ENCODE measurements at places on chromosomes 4 and X.

DNA sequence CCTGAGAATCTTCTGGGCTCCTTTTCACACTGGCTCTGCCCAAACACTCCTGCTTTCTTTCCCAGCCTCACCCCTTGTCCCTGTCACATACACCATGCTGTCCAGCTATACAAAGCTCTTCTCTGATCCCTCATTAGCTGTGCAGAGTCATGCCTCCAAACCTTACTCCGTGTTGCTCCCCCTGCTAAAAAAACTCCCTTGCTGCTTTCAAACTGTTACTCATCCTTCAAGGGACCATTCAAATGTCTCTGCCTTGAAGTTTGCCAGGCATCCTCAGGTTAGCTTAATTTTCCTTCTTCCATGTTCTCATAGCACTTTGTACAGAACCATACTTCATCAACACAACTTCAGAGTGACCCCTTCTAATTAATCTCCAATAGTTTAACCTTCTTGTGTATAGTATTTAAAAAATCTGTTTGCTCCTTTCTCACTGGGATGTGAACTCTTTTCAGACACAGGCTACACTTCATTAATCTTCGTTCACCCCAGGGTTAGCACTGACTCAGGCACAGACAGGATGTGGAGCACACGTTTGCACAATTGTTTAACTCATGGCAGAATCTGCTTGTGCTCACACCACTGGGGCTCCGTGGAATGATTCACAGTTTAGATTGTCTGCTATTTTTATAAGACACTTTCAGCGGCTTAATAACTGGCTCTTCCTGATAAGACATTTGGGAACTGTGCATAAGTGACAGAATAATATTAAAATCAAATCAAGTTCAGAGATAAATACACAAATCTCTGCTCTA, 21.4 kb upstream of the SEL1L3 start:
- peaks cover 17% of the 10 kb centered on the region for H3K4me1 ChIP-seq
- DNase-seq, result peak; percentile 80
- no peaks in the 10 kb centered on the region for H3K36me3 ChIP-seq
- peak overlapping the region; percentile 43 for H3K27ac ChIP-seq
- H3K27me3 ChIP-seq, result no peaks in the 10 kb centered on the region

DNA sequence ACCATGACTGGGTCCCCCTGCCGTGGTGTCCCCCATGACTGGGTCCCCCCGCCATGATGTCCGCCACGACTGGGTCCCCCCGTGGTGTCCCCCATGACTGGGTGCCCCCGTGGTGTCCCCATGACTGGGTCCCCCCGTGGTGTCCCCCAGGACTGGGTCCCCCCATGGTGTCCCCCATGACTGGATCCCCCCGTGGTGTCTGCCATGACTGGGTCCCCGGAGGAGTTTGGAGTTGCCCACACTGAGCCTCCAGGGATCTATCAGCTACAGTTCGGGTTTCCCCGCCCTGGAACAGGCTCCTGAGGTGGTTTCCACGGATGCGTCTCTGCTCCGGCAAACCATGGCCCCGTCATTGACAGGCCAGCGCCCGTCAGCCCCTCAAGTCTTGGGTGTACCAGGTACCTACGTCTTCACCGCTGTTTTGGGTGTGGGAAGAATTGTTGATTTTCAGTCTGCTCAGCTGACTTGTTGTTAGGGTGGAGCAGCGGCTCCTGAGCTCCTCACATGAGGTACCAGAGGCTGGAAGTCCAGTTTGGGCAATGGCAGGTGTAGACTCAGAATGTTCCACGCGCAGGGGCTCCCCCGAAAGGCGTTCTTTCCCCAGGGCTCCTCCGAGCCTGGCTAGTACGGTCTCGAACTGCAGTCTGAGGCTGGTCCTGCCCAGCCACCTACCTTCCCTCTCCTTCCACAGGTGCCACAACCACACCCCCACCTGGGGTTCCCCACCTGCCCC, 8.3 kb upstream of the PDE6B start:
- H3K4me3 ChIP-seq, result no peak overlapping the region
- no peak for DNase-seq
- H3K36me3 ChIP-seq, result no peaks in the 10 kb centered on the region
- H3K27ac ChIP-seq, result no peak overlapping the region
- H3K4me1 ChIP-seq, result no peaks in the 10 kb centered on the region
- H3K27me3 ChIP-seq, result no peaks in the 10 kb centered on the region

DNA sequence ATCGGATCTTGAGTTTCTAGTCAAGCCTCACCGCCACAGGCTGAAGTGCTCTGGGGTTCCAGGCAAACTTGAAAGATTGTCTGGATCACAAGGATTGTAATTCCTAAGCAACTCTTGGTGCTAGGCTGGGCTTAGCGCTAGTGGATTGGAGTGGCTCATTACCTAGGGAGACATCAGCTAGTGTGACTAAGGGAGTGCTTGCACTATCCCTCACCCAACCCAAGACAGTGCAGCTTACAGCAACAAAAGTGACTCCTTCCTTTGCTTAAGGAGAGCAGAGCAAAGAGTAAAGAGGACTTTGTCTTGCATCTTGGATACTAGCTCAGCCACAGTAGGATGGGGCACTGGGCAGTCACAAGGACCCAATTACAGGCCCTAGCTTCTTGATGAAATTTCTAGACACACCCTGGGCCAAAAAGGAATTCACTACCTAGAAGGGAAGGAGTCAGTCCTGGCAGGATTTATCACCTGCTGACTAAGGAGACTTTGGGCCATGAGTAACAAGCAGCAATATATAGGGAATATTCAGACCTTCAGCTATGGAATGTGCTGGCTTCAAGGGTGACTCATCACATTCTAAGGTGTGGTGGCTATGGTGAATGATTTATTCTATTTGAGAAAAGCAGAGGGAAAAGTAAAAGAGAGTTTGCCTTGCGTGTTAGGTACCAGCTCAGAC, 1212.4 kb downstream of the PCDH18 start:
- H3K36me3 ChIP-seq, result no peaks in the 10 kb centered on the region
- peak; percentile 79 for DNase-seq
- no peak overlapping the region for H3K27ac ChIP-seq
- peaks cover 5% of the 10 kb centered on the region for H3K4me1 ChIP-seq

GRCh38 chr4:98746936-98747335, 88.5 kb upstream of the TSPAN5 start:
- no peaks in the 10 kb centered on the region for H3K36me3 ChIP-seq
- peak; percentile 11 for DNase-seq
- no peaks in the 10 kb centered on the region for H3K4me1 ChIP-seq
- H3K27me3 ChIP-seq, result no peaks in the 10 kb centered on the region

DNA sequence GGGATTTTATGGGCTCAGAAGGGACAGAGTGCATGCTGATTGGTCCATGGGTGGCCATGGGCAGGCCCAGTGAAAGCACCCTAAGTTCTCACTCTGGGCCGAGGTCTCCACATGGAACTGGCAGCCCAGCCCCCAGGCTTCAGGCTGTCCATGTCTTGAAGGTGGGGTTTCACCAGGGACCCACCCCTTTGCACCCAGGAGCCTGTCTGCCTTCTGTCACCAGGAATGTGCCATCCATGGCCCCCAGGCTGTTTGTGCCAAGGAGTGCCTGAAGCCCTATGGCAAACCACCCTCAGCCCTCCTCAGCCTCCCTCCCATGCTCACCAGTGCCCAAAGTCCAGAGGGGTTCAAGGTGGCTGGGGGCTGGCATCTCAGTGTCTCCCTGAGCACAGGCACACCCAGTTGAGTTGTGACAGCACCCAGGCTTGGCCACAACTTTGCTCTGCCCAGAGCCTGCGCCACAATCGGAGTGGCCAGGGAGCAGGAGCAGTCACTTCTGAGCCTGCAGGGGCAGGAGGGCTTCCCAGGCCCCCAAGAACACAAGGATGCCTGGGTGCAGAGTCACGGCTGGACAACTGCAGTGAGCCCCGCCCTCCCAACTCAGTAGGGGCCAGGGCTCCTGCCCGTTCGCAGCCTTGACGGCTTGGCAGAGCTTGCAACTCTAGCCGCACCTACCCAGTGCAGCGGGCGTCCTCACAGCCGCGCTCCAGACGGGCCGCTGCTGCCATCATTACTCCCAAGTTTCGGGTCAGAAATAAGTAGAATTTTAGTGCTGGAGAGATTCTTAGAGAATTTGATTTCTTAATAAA, 185.3 kb upstream of the NUDT6 start:
- H3K4me1 ChIP-seq, result no peaks in the 10 kb centered on the region
- H3K36me3 ChIP-seq, result no peaks in the 10 kb centered on the region
- no peak overlapping the region for H3K4me3 ChIP-seq
- H3K27ac ChIP-seq, result no peak overlapping the region
- no peaks in the 10 kb centered on the region for H3K27me3 ChIP-seq
- no peak for DNase-seq

- H3K27ac ChIP-seq, result no peak overlapping the region
- DNase-seq, result peak; percentile 59
- H3K4me1 ChIP-seq, result no peaks in the 10 kb centered on the region
- H3K4me3 ChIP-seq, result no peak overlapping the region
- H3K27me3 ChIP-seq, result no peaks in the 10 kb centered on the region
- H3K36me3 ChIP-seq, result no peaks in the 10 kb centered on the region
Observed at GRCh38 chr4:13182133-13182532, 302.0 kb downstream of the RAB28 start.

GRCh38 chr4:183398298-183399125, 45.9 kb upstream of the CDKN2AIP start:
- H3K27me3 ChIP-seq, result peaks cover 4% of the 10 kb centered on the region
- H3K27ac ChIP-seq, result peak overlapping the region; percentile 37
- peak overlapping the region; percentile 57 for H3K4me3 ChIP-seq
- peaks cover 13% of the 10 kb centered on the region for H3K4me1 ChIP-seq

GRCh38 chrX:9902656-9903055, 64.5 kb upstream of the CLDN34 start:
- no peaks in the 10 kb centered on the region for H3K27me3 ChIP-seq
- no peak overlapping the region for H3K27ac ChIP-seq
- peaks cover 50% of the 10 kb centered on the region for H3K4me1 ChIP-seq
- DNase-seq, result peak; percentile 29

- H3K27ac ChIP-seq, result no peak overlapping the region
- H3K36me3 ChIP-seq, result no peaks in the 10 kb centered on the region
- peaks cover 4% of the 10 kb centered on the region for H3K4me1 ChIP-seq
- H3K4me3 ChIP-seq, result peak overlapping the region; percentile 1
Observed at GRCh38 chrX:6184900-6185515, 43.7 kb downstream of the NLGN4X start.

- DNase-seq, result no peak
- no peaks in the 10 kb centered on the region for H3K4me1 ChIP-seq
- peaks cover 2% of the 10 kb centered on the region for H3K27me3 ChIP-seq
- no peak overlapping the region for H3K4me3 ChIP-seq
- H3K36me3 ChIP-seq, result no peaks in the 10 kb centered on the region
Observed at GRCh38 chrX:9873360-9873759, 87.1 kb downstream of the SHROOM2 start.

GRCh38 chrX:2342281-2342688, 158.5 kb downstream of the DHRSX start:
- H3K27me3 ChIP-seq, result no peaks in the 10 kb centered on the region
- peaks cover 22% of the 10 kb centered on the region for H3K4me1 ChIP-seq
- H3K27ac ChIP-seq, result peak overlapping the region; percentile 80
- H3K36me3 ChIP-seq, result no peaks in the 10 kb centered on the region

DNA sequence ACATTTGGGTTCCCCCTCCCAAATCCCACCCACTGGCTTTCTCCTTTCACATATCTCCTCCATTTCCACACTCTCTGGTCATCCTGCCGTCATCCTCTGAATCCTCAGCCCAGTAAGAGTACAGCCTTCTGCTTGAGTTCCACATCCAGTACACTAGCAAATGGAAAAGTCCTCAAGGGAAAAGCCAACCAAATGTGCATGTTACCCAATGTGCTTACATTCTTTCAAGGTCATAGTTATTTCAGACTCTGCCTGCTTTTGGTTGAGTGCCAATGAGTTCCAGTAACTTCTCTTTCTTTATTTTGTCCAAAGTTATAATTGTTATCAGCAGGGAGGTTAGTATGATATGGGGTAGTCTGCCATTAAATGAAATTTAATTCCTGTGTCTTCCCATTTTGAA, 78.1 kb downstream of the SRPX start:
- no peak overlapping the region for H3K4me3 ChIP-seq
- no peak overlapping the region for H3K27ac ChIP-seq
- no peaks in the 10 kb centered on the region for H3K4me1 ChIP-seq
- H3K27me3 ChIP-seq, result no peaks in the 10 kb centered on the region
- peak; percentile 47 for DNase-seq

DNA sequence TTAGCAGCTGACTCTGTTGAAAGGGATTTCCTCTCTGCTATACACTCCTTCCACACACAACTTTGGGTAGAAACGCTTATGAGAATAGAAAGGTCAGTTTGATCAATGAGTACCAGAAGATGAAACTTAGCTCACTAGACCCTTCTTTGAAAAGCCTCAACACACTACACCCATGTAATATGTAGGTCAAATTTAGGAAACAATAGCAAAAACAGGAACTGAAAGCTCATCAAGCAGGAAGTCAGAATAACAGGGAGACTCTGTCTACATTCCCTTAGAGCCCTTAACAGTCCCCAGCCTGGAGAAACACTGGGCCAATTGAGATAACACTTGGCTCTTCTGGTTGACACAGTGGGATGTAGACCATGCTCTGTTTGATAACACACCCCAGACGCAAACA, 30.7 kb downstream of the SRPX2 start:
- H3K4me1 ChIP-seq, result peaks cover 13% of the 10 kb centered on the region
- DNase-seq, result no peak
- no peak overlapping the region for H3K4me3 ChIP-seq
- H3K27me3 ChIP-seq, result no peaks in the 10 kb centered on the region
- no peak overlapping the region for H3K27ac ChIP-seq

DNA sequence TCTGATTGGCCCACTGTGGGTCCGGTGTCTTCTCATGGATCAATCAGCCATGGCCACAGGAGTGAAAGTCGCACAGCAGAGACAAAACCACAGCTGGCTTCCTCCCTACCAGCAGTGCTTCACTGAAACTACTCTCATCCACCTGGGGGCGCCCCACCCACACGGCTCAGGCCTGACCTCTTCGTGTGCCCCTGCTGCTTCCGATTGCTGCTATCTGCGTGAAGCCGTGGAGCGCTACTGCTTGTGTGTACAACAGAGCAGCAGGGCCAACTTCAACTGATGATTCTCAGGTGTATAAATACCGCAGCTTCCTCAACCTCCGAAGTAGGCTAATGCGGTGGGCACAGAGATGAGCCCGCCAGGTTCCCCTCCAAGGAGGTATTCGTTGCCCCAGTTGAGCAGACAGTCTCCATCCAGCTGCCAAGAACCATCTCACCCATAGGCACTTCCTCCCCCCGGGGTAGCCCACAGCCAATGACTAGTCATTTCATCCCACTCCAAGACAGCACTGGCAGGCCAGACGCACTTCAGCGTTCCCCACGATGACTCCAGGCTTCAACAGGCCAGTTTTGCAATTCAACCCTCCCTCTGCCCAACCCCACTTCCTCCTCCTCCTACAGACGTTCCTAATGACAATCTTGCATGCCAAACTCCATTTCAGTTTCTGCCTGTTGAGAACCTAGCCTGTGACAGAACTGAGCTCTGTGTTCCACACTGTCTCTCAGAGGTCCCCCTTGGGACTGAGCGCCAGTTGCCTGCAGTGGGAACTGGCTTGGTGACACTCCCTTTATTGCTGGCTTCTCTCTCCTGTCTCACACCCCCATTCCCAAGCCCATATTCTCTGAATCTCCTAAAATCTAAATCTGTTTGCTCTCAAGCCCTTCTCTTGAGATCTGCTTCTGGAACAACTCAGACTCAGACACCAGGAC, 41.3 kb upstream of the ATP6AP2 start:
- no peak overlapping the region for H3K27ac ChIP-seq
- H3K4me3 ChIP-seq, result no peak overlapping the region
- no peaks in the 10 kb centered on the region for H3K4me1 ChIP-seq
- H3K36me3 ChIP-seq, result no peaks in the 10 kb centered on the region
- no peaks in the 10 kb centered on the region for H3K27me3 ChIP-seq
- peak; percentile 42 for DNase-seq

- no peaks in the 10 kb centered on the region for H3K36me3 ChIP-seq
- no peaks in the 10 kb centered on the region for H3K4me1 ChIP-seq
- H3K4me3 ChIP-seq, result no peak overlapping the region
- peak; percentile 29 for DNase-seq
- H3K27ac ChIP-seq, result no peak overlapping the region
Observed at GRCh38 chrX:73850124-73851013, 287.4 kb downstream of the CHIC1 start.
